ENCODE measurements at places on chromosomes 7 and 10.

GRCh38 chr10:68526634-68527307, 552 bp downstream of the SLC25A16 start:
- DNase-seq = no peak

- no peak for DNase-seq
Measured at GRCh38 chr10:79984851-79985250, 35.9 kb upstream of the SFTPD start.

DNA sequence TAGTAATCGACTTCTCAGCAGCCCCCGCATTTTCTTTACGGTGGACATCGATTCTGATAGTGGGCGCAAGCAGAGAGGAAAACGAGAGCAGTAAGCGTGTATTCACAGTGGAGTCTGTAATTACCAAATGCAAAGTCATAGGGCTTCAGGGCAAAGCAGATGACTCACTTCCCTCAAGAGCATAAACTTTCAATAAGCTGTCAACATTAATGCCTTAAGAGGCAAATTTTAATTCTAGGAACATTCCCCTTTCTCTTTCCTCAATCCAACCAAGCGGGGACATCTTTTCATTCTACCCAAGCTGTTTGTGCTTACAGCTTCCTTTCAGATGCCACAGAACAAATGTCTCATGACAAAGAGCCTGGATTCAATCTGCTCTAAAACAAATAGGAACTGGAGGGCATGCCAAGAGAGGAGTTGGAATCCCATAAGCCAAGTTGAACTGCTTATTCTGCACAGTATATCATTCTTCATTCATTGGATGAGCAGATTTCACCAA, 48.6 kb downstream of the MALSU1 start:
- peak; percentile 65 for DNase-seq

DNA sequence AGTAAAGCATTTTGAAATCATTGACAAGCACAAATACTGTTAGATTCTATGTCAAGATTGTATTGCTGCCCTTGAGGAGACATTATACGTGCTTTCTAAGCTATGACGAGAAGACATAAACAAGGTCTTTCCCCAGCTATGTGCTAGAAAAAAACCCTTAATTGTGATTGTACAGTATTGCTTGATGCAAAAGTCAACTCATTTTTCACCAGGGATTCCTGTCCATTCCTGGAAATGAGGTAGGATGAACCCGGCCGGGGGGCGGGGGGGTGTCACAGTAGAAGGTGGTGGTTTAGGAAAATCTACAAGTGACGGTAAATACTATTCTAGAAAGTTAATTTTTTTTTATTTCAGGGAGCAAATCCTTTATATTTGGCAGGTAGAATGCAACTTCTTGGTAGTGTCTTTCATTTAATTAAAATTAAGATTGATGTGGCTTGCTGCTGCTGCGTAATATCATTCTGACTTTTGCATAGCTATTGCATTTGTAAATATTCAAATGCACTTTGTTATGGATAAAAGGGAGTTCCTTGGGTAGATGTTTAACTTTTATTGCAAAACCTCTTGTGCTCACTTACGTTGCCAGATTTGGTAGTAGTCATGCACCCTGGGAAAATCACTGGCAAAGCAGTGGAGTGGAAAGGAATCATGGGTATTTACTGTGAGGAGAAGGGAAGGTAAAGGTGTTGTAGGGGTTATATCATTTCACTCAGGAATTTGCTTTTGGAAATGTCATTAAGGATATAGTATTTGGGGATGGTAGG, 164.4 kb upstream of the PRPS1L1 start:
- no peak for DNase-seq

- no peak for DNase-seq
Measured at GRCh38 chr10:128031216-128031615, 95.0 kb downstream of the MKI67 start.

GRCh38 chr7:45985902-45986301, 64.8 kb upstream of the IGFBP3 start:
- no peak for DNase-seq

- no peak for DNase-seq
Measured at GRCh38 chr7:10412422-10413019, 561.2 kb upstream of the PHF14 start.

GRCh38 chr10:121307411-121307980, 290.7 kb downstream of the FGFR2 start:
- DNase-seq = no peak

- DNase-seq = no peak
Measured at GRCh38 chr7:77269360-77270093, 69.9 kb upstream of the FGL2 start.

- DNase-seq = no peak
Measured at GRCh38 chr10:112202076-112202475, 18.5 kb upstream of the GPAM start.

- no peak for DNase-seq
Measured at GRCh38 chr7:121019018-121019417, 30.5 kb downstream of the CPED1 start.

- DNase-seq = no peak
Measured at GRCh38 chr7:1287752-1288201, 55.1 kb downstream of the UNCX start.

DNA sequence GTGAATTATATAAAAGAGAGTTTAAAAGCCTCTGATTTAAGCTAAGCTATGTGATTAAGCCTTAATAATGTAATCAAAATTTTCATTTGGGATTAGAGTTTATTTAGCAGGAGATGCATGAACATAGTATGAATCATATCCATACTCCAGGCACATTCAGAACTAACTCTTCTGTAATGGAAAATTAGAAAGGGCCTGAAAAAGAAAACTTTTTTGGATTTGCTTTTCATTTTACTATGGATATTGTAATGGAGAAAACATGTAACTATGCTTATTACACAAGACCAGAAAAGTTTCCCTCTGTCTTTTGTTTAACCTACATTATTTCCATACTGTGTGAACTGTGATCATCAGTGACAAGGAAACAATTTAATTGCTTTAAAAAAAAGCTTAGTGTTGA, 22.0 kb downstream of the TES start:
- DNase-seq = no peak

GRCh38 chr10:36236931-36237330, 594.8 kb upstream of the FZD8 start:
- no peak for DNase-seq

DNA sequence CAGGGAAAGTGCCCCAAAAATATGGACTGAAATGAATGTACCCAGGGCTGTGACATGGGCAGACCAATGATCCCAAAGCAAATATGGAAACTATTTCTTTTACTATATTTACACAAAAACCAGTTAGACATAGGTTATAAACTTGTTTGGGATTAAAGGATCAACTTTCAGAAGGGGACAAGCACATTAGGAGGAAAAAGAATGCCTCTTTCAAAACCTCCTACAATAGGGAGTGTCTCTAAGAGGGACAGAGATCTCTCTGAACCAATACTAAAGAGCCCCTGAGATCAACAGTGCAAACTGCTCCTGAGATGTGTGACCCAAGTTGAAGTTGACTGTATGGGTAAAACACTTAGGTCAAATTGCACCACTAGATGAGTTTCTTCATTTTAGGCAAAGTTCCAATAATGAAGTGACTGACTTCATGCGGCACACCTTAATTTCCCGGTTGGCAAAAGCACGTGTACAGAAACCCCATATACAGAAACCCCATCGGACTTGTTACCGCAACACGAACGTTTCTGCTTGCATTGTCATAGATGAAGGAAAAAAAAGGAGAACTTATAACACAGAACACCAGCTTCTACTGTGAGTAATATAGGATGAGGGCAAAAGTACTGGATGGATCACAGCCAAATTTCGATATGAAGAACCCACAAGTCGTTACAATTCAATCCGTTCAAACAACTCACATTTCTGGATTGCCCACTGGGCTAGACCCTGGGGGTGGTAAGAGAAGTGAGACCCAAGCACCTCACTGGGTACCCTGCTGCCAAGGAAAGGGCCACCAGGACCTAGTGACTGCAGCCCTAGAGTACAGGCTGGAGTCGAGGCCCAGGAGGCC, 4.3 kb downstream of the SVIL start:
- no peak for DNase-seq

DNA sequence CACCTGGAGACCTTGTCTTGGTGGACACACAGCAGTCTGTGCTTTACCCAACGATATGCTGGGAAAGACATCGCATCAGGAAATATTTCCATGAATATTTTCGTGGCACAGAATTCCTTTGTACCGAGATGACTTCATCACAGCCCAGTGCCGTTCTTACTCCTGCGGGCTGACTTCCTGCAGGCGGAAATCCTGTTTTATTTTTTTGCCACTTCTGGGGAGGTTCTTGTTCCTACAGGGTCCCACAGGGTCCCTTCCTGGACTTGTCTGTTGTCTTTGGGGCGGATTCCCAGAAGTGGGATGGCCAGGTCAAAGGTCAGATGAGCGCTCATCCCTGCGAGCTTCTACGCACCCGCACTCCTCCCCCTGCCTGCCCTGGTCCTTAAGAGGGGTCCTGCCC, 86.5 kb downstream of the DNAJB6 start:
- peak; percentile 32 for DNase-seq

- no peak for DNase-seq
Measured at GRCh38 chr7:18788026-18788425, 292.5 kb downstream of the HDAC9 start.

GRCh38 chr7:88132725-88133124, 87.1 kb downstream of the SRI start:
- no peak for DNase-seq

GRCh38 chr7:123669485-123669884, 13.8 kb downstream of the LMOD2 start:
- no peak for DNase-seq

- DNase-seq = no peak
Measured at GRCh38 chr7:42924223-42924838, 7.6 kb downstream of the PSMA2 start.

- DNase-seq = peak; percentile 58
Measured at GRCh38 chr7:542713-543500, 23.3 kb upstream of the PDGFA start.

DNA sequence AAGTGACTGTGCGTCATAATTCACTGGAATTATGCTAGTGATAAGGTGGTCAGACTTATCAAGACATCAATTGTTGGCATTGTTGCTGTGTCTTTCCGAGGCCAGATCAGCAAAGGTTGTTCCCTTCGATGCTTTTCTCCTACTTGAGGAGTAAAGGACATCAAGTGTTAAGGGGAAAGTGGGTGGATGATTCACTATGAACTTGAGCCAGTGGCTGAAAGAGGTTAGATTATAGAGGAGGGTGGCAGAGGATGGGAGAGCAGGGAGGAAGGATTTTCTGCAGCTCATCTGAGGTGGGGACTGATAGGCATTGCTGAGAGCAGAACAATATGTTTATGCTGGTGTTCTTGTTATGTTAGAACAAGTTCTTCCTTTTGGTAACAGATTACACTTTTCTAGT, 131.4 kb upstream of the AGR3 start:
- no peak for DNase-seq

GRCh38 chr7:112876877-112877276, 86.7 kb upstream of the TMEM168 start:
- no peak for DNase-seq

- no peak for DNase-seq
Measured at GRCh38 chr10:52464368-52465124, 150.5 kb downstream of the DKK1 start.

DNA sequence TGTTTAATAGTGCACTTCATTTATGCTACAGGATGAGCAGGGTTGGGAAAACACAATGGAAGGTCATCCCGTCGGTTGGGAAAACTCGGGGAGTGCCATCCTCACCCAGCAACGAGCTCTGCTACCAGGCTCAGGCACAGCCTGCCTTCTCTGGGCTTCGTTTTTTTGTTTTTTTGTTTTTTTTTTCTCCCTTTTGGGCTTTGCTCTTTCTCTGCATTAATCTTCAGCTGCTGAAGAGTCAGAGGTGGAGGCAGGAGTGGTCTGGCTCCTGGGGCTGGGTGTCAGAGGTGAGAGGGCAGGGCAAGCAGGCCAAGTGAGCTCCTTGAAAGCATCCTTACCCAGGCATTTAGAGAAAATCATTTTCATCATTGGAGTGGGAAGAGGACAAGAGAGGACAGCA, 11.5 kb downstream of the ZNF3 start:
- no peak for DNase-seq

DNA sequence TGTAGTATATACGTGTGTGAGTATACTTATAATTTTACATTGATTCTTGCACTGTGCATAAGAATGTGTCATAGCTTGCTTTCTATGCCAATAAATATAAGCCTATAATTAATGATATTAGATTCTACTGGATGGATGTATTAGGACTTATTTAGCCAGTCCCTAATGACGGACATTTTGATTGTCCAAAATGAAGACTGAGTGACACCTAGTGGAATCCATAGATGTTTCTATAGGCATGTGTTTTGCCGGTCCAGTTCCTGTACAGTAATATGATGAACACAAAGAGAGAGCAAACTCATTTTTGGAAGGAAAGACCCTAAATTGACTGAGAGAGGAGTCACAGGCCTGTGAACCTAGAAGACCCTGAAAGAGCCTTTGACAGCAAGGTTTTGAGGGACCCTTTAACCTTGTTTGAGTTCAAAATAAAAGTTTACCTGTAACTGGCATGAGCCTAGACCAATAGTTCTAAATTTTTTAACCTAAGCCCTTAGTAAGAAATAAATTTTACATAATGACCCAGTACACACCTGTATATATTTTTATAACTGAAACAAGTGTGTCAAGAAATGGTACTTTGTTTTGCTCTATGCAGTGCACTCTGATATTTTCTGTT, 42.4 kb upstream of the AGBL3 start:
- DNase-seq = no peak

DNA sequence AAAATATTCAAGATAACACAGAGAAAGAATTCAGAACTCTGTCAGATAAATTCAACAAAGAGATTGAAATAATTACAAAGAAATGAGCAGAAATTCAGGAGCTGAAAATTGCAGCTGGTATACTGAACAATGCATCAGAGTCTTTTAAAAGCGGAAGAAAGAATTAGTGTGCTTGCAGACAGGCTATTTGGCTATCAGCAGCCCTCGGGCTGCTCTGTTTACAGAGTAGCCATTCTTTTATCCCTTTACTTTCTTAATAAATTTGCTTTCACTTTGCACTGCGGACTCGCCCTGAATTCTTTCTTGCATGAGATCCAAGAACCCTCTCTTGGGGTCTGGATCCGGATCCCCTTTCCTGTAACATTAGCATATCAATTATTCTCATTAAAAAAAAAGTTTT, 1040.0 kb downstream of the SORCS3 start:
- DNase-seq = no peak

All from pulmonary artery endothelial cell (primary cell).